Breast epithelium (tissue), 4 donors: ENCODE measurements at places on chromosomes 1 and 21.

DNA sequence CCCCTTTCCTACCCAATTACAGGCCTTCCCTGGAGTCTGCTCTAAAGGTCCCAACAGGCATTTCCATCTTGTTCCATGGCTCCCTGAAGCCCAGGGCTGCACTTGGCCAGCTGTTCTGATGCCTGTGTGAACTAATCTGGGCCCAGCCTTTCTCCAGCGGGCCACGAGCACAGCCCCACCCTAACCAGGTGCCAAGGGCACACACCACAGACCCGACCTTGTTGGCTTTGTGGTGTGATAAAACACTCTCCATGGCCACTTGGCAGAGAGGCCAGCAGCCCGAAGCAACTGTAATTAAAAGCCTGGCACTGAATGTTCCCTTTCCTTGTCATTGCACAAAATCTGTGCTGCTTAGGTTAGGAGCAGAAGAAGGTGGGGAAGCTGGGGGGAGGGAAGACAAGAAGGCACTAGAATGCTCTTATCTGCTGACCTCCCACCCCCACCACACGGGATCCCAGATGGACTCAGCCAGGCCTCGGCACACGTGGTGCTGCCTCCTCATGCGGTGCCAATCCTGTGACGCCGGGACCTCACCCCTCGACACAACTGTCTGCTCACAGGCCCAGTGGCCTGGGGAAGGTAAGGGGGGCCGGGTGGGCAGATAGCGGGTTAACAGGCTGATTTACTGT lies 9.9 kb downstream of the HCRTR1 start:
- DNase-seq: peak; percentile 91

GRCh38 chr1:16115468-16115983 lies 40.3 kb downstream of the EPHA2 start:
- no peak for DNase-seq

- DNase-seq: peak; percentile 69
Observed at GRCh38 chr1:48493970-48494769, 22.2 kb upstream of the SPATA6 start.

- no peak for DNase-seq
Observed at GRCh38 chr1:179137617-179138255, 55.9 kb downstream of the TOR3A start.

DNA sequence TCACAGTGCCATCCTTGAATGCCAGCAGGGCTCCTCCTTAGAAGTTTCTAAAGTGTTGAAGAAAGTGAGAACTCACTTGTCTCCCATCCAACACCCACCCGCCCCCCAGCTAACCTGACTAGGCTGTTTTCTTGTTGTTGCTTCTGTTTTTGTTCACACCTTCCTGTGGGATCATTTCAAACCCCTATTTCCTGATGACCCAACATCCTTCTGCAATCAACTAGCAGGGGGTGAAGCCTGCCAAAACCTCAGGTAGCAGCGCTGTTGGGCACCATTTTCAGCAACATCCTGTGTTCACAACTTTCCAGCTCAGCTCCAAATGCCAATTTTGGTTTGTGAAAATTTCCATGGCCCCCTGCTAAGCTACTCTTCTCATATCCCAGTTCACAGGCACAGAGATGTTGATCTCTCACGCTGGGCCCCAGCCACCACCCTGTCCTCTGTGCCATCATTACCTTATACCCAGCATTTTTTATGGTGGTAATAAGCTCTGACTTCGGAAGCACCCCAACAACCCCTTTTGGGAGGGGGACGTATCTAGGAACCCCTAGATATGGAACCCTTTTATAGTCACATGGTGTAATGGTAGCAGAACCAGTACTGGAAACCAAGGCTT lies 41.4 kb downstream of the CDC7 start:
- no peak for DNase-seq

GRCh38 chr1:230228236-230228897 lies 161.3 kb downstream of the GALNT2 start:
- DNase-seq: no peak

GRCh38 chr1:195714248-195714647 lies 894.0 kb downstream of the KCNT2 start:
- DNase-seq: no peak

DNA sequence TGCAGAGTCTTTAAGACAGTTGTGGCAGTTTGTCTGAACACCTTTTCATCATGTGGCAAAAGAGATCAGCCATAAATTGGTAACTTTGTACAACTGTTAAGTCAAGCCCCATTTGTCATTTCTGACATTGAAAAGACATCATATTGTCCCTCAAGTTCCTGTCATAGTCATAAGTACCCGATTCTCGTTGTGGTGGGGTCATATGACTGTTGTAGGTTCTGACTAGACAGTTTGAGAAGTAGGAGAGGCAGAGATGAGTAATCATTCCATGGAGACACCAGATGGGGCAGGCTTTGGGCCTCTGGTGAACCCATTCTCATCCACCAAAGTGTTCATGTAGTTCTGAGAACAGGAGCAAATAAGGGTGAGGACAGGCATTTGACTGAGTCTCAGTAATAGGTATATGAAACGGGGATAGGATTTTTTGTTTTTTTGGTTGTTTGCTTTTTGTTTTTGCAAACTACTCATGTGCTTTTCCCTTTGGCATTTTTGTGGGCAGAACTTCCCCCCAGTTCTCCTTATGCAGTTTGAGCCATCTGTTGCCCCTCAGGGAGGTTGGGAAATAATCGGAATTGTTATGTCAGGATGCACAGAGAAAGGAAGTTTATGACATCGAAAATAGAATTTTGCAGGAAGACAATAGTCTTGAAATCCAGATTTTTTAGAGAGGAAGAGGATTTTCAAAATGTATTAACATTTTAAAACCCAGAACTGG lies 86.9 kb upstream of the KCNE2 start:
- DNase-seq: no peak

- no peak for DNase-seq
Observed at GRCh38 chr1:24047110-24047477, 64.8 kb downstream of the MYOM3 start.

- DNase-seq: no peak
Observed at GRCh38 chr1:185325413-185325812, 8.4 kb upstream of the IVNS1ABP start.

DNA sequence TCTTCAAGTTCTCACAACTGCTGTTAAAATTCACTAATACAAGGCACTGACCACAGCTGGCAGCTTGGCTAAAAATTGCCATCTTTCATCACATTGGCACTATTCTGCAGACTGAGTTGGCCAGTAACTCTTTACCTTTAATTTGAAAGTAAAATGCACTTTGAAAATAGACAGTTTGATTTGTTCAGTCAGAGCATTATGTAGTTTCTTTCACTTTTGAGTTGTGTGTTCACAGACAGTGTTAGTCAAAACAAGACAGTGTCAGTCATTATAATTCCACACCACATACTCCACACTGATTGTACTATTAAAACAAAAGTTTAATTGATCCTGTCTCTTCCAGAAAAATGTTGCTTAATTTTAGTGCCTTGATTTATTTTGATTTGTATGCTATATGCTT lies 160.7 kb downstream of the SDCCAG8 start:
- no peak for DNase-seq
